ENCODE measurements at places on chromosomes 7 and 10.
A peak's percentile ranks its signal among the peaks of the same experiment; 100 is the strongest.

DNA sequence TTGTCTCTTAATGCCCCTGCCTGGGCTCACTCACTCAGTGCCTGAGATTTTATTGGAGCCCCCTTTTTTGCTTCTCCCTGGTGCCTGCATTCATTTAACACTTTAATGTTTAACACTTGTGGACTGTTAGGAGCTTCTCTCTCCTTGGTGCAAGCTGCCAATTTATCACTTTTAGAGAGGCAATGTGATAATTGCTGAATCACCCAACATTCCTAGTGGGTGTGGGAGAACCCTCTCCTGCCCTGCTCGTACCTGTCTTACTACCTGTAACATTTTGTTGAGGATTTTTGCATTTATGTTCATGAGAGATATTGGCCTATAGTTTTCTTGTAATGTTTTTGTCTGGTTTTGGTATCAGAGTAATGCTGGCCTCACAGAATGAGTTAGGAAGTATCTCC lies 13.2 kb downstream of the STAM start:
- no peak for DNase-seq

DNA sequence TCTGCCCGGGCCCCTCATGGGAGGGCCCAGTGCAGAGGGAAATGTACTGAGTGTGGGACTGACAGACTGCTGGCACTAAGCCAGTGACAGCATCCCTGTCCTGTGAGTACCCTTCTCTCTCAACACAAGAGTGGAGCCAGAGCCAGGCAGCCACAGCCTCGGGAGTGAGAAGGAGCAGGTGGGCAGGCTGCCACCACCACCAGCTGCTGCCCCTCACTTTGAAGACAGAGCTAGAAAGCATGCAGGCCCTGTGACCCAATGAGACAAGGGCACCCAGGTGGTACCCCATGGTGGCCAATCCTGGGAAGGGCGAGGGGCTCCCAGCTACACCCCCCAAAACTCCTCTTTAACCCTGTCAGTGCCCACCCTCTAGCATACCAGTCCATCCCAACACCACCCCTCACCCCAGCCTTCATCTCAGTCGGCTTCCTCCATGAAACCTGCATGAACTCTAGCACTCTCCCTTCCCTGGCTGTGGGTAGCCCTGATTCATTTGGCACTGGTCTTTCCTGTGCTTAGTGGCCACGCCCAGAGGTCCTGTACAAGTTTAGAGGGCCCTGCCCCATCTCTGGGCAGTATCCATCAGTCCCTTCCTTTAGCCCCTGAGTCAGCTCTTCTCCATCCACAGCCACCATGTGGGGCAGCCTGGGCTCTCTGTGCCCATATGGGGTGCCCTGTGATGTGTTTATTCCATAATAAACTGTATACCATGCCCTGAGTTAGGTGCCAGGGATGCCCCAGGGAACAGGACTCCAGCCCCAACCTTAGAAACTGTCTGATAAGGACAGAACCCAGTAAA lies 207.0 kb upstream of the ZMIZ1 start:
- no peak for DNase-seq

- DNase-seq: peak; percentile 30
Measured at GRCh38 chr10:1156921-1157614, 100.9 kb downstream of the WDR37 start.

DNA sequence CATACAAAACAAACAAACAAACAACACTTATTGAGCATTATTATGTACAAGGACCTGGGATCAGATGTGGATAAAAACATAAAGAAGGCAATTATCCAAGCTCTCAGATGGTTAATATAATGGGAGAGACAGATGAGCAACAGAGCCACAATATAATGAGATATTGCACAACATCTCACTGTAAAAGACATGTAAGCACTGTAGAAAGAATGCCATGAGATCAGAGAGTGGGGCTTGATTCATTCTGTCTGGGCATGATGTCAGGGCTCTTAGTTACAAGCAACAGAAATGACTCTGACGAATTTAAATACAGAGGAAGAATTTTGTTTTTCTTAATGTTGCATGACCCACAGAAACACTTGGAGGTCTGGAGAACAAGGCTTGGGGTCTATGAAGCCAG lies 164.7 kb upstream of the PLXDC2 start:
- DNase-seq: no peak

GRCh38 chr10:48273741-48274140 lies 755 bp downstream of the FRMPD2 start:
- DNase-seq: no peak

All from posterior cingulate gyrus (tissue), 11 donors.